ENCODE measurements at places on chromosomes 16 and 17. TPM values are rescaled to one million over a fixed set of nuclear protein-coding genes. Genes with fewer than 3 reads are reported as not detected.

BIRC5 gene
- 8.7 TPM for total RNA-seq

RAC3 gene
- total RNA-seq, result 4.2 TPM

CSNK2A2 gene
- 74.7 TPM for total RNA-seq

KRTAP3-1 gene
- total RNA-seq, result not detected

SKAP1 gene
- 0.59 TPM for total RNA-seq

- DNase-seq, result no peak
Measured at GRCh38 chr16:57042157-57043111, 49.9 kb upstream of the CPNE2 start.

GRCh38 chr17:65134035-65134434 is 3.1 kb upstream of the RGS9 start:
- no peak for DNase-seq

DNA sequence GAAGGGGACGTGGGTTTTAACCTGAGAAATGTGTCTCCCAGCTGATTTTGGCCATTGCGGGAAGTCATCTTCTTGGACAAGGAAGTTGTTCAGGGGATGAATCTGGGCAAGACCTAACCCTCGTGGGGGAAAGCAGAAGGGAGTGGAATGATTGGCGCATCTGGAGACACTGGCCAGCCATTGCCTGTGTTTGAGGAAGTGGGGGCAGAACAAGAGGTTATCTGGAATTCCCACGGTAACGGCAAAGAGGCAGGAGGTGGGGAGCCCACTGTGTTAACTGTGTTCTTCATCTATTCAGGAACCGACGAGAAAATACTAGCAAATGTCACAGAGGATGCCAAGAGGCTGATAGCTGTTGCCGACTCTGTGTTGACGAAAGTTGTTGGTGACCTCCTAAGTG is 66.9 kb downstream of the RNF213 start:
- no peak for DNase-seq

DNA sequence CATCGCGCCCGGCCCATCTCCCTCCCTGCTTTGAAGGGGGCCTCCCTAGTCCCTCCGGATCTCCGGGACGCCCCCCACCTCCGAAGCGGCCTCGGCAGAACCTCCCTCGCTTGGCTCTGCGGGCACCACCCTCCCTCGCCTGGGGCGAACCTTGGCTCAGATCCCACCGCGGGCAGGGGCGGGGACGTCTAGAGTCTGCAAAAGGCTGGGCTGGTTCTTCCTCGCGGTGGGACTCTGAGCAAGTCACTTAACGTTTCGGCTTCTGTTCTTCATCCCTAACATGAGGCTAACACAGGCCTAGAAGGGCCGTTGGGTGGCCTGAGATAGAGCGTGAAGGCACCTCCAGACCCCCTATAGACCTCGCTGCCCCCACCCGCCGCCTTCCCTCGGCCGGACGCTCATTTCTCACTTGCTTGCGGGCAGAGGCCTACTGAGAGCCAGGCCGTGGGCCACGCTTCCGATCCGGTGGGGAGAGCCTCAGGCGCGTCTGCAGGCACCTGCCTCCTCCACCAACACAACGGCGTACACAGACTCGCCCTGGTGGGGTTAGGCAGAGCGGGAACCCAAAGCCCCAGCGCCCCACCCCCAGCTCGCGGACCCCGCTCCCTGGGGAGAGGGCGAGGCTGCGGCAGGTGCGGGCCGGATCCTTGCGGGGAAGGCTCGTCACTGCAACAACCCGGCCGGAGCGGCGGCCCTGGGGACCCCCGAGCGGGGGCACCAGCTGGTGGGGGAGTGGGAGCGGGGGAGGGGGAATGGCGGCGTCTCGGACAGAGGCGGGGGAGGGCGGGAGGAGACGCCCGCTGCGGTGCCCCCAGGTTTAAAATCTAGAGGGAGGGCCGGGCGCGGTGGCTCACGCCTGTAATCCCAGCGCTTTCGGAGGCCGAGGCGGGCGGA is 5.4 kb downstream of the MYO1C start:
- peak; percentile 73 for DNase-seq

DNA sequence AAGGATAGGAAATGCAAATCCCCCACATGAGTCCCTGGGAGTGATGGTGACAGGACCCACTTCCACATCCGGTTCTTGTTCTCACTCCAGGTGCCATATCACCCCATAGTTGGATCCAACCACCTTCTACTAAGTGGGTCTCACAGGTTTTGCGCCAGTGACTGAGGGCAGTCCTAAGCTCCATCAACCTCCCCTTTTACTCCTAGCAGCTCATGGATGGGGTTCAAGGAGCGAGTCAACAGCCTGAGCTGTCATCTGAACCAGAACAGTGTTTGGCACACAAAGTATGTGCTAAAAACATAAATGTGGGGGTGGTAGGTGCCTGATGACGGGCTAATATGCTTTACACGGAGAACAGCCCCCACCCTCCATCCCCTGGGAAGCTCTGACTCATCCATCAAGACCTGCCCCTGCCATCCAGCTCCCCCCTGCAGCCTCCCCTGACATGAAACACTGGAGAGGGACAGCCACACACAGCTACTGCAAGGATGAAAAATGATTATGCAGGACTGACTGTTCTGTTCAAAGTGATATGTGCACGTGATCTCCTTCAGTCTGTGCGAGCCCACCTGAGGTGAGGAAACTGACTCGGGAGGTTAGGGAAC is 143.2 kb upstream of the CDH5 start:
- no peak for DNase-seq

- no peak for DNase-seq
Measured at GRCh38 chr16:19143599-19143956, 24.5 kb upstream of the SYT17 start.

DNA sequence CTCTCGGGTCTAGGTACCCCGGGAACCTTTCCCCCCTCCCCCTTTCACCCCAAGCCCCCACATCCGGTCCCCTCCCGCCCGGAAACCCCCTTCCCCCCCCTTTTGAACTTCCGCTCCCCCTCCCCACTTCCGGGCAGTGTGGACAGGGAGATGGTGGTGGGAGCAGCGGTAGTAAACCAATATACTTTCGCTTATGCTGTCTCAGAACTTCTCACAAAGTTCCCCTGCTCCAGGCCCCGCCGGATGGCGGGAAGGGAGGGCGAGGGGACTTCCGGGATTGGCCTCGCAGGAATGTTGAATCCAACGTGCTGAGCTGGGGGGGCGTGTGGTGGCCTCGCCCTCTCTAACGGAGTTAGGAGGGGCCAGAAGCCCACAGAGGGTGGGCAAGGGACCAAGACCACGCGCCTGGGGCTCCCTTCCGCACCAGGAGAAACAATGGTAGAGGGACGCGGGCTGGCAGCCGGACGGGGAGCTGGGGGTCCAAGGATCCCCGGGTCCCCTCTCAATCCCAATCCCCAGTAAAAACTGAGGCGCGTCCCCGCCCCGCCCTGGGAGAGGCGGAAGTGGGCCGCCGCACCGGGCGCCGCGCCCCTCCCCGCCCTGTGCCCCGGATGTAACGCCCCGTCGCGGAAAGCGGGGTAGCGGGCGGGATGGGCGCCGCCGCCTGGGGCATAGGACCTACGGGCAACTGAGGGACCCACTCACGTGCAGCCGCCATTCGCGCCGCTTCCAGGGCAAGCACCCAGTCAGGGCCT is 742 bp downstream of the PFN1 start:
- no peak for DNase-seq

DNA sequence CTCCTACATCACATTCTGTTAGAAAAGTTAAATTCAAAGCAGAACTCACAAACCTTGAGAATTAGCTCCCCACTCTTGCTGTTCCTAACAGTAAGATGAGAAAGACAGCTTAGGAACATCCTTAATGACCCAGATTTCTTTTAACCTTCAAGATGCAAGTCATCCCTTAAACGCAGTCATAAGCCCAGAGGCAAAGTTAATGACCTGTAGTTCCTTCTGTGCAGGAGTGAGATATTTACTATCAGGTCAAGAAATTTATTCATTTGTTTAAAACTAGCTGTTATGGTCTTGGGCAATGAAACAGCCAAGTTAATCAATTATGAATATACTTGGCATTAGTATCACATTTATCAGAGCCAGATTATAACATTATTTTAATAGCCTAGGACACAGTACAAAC is 37.1 kb downstream of the NXPH3 start:
- no peak for DNase-seq

DNA sequence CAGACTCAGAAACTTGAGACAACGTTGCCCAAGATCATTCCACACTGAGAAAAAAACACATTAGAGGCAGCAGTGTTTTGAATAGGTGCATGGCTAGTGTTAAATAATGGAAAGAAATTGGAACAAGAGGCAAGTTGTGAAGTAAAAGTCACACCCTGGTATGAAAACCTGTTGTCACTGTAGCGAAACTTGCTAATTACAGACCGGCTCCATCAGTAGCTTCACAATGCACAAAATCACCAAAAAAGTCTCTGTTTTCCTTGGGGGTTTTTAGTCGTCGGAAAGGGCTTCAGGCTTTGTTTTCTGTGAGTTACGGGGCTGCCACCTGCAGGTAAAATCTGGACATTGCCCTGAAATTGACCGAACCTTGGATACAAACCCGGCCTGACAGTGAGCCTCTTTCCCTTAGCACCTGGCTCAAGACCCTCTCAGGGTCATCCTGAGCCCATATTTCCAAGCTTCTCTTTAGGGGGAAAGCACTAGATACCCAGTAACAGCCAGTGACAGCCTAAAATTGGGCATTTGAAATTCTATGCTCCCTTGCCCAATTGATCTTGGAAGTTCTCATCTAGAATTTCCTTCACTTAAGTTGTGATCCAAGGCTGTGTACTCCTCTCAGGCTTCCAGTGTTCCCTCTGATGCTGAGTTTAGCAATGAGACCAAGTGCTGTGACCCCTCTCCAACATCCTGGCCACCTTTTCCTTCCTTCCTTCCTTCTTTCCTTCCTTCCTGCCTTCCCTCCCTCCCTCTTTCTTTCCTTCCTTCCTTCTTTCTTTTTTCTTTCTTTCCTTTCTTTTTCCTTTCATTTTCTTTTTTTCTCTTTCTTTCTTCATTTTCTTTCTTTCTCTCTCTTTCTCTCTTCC is 7.2 kb upstream of the GRB2 start:
- peak; percentile 84 for DNase-seq

GRCh38 chr17:35243561-35244340 is 879 bp downstream of the SLFN5 start:
- peak; percentile 66 for DNase-seq

DNA sequence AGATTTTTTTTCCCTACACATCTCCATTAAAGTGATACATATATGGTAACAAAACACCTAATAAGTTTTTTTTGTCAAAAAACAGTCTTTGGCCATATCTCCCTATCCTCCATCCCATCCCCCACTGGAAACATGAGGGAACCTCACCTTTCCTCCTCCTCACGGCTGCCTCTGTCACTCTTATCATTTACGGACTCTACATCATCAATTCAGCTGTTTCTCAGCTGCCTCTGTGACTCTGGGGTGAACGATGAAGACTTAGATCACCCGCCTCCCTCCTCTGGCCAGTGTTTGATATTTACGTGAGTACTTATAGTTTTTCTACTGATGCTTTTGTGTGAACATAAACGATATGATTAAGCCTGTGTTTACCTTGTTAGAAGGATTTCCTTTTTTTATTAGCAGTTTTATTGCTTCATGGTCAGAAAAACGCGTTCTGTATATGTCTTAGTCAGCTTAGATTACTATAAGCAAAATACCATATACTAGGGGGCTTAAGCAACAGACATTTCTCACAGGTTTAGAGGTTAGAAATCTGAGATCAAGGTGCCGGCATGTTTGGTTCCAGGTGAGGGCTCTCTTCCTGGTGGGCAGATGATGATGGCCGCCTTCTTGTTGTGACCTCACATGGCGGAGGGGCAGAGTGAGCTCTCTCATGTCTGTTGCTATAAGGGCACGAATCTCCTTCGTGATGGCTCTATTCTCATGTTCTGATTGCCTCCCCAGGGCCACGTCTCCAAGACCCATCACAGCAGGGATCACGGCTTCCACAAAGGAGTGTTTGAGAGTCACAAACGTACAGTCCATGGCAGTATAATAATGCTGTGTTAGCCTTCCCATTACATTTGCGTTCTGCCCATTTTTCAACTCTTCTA is 32.1 kb downstream of the DNAH17 start:
- no peak for DNase-seq

- DNase-seq, result no peak
Measured at GRCh38 chr17:80111702-80112470, 10.5 kb downstream of the GAA start.

DNA sequence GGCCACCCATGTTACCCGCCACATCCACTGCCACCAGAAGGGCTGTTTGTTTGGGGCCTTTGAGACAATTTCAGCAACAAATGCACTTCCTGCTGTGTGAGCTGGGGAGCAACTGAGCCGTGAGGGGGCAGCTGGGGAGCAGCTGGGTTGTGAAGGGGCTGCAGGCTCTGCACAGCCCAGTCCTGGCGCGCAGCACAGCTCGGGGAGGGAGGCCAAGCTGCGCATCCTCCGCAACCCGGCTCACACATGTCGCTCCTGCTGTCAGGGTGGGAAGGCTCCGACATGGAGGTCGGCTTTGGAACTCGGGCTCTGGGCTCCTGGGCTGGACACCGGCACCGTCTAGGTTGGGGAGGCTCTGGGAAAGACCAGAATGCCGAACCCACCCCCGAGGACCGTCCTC is 53.6 kb downstream of the CBFA2T3 start:
- DNase-seq, result no peak

DNA sequence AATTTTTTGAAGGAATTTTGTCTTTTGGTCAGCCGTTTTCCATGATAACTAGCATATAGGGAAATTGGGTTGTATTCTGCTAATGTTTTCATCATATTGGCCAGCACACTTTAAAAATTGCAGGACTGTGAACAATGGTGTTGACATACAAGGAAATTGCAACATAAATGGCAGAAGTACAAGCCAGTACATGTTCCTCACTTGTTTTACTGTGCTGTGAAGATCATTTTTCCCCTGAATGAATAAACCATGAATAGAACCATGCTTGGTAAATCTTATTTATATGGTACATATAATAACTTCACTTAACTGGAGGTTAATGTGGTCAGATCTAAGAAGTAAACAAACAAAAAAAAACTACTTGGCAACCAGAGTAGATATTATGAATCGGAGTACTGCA is 22.8 kb downstream of the OMG start:
- DNase-seq, result peak; percentile 24

- no peak for DNase-seq
Measured at GRCh38 chr16:3596101-3596861, 15.1 kb downstream of the SLX4 start.

GRCh38 chr16:54506214-54506580 is 219.6 kb upstream of the IRX3 start:
- DNase-seq, result no peak

GRCh38 chr17:44331249-44331760 is 6.7 kb upstream of the SLC25A39 start:
- DNase-seq, result peak; percentile 93

- peak; percentile 42 for DNase-seq
Measured at GRCh38 chr16:11100239-11100750, 155.7 kb downstream of the SOCS1 start.

- DNase-seq, result no peak
Measured at GRCh38 chr17:1260086-1260769, 10.0 kb upstream of the BHLHA9 start.

Data from tibial nerve (tissue), 4 donors.